ENCODE measurements at places on chromosomes 1 and 21.

DNA sequence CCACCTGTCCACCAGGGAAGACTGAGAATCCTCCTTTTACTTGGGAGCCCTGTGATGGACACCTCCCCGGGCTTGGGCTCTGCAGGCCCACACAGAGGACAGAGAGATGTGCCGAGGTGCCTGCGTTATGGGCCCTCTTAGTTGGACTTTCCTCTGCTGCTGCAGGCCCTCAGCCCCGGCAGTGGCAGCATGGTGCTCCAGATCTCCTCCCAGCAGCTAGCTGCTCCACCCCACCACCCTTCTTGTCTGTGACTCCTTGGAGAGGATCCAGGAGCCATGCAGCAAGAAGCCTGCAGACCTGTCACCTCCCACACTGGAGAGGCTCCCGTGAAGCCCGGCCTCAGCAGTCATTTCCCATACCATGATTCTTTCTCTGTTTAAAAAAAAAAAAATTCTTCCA lies 27.4 kb downstream of the PHGDH start:
- no peak for DNase-seq

GRCh38 chr1:9797049-9797448 lies 26.7 kb downstream of the CLSTN1 start:
- no peak for DNase-seq

GRCh38 chr1:72186733-72187307 lies 95.5 kb downstream of the NEGR1 start:
- peak; percentile 29 for DNase-seq

DNA sequence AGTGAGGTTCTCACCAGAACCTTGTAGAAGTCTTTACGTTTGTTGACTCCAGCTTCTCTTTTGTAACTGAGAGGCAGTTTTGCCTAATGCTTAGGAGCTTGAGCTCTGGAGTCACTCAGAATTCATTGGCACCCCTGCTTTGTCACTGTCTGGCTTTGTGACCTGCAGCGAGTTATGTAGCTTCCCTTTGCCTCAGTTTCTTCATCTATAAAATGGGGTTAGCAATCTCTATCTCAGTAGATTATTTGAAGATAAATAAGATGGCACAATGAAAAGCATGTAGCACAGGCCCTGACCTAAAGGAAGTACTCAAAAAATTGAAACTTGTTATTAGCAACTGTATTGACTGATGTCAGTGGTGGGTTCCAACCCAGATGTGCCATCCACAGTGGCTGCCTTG lies 8.1 kb downstream of the DHDDS start:
- no peak for DNase-seq

- no peak for DNase-seq
These were observed 35.9 kb upstream of the AXDND1 start for GRCh38 chr1:179329862-179330261.

DNA sequence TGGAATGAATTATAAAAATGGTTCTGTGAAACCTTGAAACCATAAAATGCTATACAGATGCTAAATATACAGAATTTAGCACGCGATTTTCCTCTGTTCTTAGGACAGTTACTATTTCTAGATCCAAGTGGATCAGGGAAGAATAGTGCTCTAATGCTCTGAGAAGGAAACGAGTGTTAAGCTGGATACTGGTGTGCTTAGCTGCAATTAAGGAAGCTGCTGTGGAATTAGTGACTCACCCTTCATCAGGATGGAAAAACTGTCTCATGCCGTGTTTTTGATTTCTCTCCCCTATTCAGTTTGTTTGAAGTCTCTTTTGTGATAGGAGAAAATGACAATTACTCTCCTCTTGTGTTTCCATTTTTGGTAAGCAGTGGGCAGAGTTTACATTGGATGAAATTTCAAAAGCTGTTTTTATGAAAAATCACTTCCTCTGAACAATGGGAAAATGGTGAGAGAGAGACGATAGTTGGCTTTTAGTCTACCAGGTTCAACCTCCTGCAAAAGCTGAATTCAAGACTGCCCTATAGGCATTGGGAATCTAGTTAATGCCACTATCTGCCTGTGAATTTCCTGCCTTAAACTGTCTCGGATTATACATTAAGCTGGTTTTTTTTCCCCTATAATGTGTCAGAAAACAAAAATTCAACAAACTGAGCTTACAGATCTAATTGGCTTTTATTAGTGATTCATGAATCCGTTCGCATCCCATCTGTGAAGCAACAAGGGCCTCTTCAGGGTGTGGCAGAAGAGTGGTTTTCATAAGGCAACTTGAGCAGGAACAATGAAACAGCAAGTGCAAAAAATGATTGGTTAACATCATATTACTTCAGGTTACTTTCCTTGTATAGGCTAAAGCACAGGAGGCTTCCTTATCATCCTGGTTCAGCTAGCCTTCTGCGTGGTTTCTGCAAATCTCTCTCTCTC lies 179.8 kb downstream of the ST6GALNAC3 start:
- no peak for DNase-seq

Measured in GM03348 (cell line).